ENCODE measurements at places on chromosomes 7 and 10. TPM values are rescaled to one million over a fixed set of nuclear protein-coding genes. Genes with fewer than 3 reads are reported as not detected.

DNA sequence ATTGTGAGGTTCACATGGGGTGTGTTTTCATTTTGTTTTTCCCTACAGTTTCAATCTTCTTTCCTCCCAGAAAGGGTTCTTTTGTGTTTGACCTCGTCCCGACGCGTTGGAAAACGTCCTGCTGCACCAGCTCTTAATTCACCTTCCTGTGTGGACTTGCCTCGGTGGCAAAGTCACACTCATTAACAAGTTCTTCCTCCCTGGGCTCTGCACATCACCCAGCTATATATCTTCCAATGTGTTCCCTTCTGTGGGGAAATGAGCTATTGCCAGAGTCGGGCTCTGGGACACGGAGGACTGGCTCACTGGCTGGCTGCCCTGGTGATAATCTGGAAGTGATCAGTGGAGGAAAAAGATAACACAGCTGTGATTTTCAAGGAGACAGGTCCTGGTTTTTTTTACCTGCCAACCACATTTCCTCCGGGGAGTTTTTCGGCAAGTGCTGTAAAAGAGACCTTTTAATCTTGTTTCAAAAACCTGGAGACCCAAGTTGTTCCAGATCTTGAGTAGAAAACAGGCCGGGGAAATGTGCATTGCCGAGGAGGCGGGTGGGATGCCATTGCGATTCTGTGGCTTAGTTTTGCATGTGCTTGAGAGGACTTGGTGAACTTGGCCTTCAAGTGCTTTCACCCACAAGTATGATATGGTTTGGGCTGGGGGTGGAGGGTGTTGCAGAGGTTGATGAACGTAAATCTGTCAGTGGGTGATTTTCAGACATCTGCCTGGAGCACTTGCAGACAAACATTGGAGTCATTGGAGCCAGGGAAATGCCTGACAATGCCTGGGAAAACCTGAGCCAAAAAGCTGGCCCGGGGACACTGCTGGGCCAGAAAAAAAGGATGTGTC lies 96.5 kb upstream of the CREB5 start:
- no peak for DNase-seq

Gene MYO1G
- 376 TPM for total RNA-seq

GRCh38 chr10:58026036-58026435 lies 241.7 kb downstream of the IPMK start:
- no peak for DNase-seq

DNA sequence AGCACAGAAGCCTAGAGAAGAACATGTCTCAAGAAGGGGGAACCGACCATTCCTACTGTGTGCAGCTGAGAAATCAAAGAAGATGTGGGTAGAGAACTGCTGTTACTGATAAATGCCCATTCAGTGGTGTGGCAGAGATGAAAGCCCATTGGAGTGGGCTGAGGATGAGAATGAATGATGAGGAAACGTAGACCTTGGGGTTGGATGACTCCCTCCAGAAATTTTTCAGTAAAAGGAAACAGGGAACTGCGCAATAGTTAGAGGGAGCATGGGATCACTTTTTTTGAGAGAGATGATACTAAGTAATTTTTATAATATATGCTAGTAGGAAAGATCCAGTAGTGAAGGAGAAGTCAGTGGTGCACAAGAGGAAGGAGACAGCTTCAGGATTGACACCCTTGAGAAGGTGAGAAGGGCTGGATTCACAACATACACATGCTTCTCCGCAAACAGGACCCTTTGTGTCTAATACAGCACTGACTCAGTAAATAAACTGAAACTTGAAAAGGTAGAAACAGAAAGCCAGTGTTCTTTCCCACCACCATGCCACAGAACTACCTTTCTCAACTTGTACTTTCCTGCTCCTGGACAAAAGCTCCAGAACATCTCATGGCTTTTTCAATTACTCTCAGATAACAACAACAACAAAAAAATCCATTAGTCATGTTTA lies 104.7 kb upstream of the IL6 start:
- no peak for DNase-seq

GRCh38 chr7:66258409-66258808 lies 53.3 kb downstream of the TPST1 start:
- DNase-seq, result no peak

DNA sequence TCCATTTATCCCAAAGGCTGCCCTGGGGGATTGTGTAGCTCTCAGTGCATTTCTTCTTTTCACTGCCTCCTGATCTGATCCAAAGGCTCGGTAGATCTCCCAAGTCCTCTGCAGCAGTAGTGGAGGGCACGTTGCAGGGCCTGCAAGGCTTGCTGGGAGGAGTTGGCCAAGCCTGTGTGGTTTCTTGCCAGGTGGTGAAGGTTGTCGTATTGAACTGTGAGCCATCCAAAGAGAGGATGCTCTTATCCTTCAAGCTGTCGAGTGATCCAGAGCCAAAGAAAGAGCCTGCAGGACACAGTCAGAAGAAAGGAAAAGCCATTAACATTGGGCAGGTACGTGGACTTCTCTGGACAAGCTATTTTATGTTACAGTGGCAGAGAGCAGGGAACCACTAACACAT lies 21.2 kb downstream of the PDCD11 start:
- no peak for DNase-seq

DNA sequence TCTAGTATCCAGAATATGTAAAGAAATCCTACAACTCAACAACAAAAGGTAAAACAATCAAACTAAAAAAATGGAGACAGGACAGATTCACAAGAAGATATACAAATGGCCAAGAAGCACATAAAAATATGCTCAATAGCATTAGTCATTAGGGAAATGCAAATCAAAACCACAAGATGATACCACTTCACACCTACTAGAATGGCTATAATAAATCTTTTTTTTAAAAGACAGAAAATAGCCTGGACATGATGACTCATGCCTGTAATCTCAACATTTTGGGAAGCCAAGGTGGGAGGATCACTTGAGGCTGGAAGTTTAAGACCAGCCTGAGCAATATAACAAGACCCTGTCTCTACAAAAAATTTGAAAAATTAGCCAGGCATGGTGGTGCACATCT lies 27.9 kb upstream of the CHCHD3 start:
- no peak for DNase-seq

Gene SLC13A1
- total RNA-seq, result not detected

Gene PODXL
- 0.48 TPM for total RNA-seq

GRCh38 chr10:29709484-29710002 lies 74.8 kb upstream of the SVIL start:
- no peak for DNase-seq

Gene CAMK2B
- 1.8 TPM for total RNA-seq

DNA sequence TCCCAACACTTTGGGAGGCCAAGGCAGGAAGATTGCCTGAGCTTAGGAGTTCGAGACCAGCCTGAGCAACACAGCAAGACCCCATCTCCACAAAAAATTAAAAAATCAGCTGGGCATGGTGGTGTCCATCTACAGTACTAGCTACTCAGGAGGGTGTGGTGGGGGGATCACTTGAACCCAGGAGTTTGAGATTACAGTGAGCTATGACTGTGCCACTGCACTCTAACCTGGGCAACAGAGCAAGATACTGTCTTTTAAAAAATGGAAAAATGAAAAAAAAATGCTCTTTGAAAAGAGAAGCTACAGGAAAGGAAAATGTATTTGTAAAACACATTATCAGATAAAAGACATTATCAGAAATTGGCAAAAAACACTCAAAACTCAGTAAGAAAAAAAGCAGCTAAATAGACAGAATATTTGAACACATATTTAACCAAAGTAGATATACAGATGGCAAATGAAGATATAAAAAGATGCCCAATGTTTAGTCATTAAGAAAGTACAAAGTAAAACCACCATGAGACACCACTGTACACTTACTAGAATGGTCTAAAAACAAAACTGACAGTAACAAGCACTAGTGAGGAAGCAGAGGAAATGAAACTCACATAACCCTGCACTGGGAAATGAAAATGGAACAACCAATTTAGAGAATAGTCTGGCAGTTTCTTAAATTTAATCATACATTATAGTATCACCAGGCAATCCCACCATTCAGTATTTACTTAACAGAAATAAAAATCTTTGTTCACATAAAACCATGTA lies 40.5 kb downstream of the NRBF2 start:
- DNase-seq, result no peak

GRCh38 chr10:85993840-85994507 lies 372.6 kb downstream of the GRID1 start:
- DNase-seq, result no peak

DNA sequence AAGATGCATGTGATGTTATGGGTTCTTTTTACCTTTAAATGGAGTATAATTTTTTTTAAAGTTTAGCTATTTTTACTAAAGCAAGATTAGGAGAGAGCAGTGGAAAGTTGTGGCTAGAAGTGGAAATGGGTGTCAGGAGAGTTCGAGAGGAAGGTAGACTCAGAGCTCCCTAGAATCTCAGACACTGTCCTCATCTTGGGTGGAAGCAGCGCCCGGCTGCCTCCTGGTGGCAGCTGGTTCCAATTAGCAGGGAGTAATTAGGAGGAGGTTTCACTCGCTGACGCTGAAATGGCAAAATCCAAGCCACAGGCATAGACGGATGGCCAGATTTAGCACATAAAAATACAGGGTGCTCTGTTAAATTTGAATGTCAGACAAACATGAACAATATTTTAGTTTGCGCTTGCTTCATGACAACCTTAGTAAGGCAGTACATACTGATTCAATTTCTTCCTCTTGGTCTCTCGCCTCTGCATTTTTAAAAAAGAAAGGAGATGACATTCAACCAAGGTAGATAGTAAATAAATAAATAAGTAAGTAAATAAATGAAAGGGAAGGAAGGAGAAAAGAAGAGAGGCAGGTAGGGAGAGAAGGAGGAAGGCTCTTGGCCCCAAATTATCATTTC lies 58.5 kb downstream of the LGI1 start:
- DNase-seq, result peak; percentile 66

GRCh38 chr7:141333459-141333858 lies 217.8 kb upstream of the AGK start:
- no peak for DNase-seq

DNA sequence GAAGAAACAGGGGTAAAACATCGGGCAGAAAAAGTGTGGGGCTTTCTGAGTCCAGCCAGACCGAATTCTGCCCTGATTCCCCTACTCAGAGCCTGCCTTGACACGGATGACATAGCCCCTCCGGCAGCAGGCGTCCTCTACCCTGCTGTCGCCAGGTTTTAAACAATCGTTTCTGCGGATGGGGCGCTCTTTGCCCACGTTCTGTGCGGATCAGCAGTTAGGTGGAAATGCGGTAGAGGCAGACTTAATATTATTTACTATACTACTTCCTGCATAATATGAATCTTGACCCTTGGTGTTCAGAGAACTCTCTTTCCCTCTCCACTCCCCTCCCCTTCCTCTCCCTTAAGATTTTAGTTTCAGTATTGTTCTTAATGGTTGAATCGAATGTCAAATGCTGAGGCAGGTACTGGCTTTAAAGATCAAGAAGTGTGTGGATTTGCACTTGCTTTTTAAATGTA lies 2.4 kb downstream of the GATA3 start:
- DNase-seq, result peak; percentile 78

Gene CLDN4
- 0.16 TPM for total RNA-seq

Gene IL15RA
- 22.1 TPM for total RNA-seq
